ENCODE measurements at places on chromosomes 11 and 22. TPM values are rescaled to one million over a fixed set of nuclear protein-coding genes. Genes with fewer than 3 reads are reported as not detected.

DNA sequence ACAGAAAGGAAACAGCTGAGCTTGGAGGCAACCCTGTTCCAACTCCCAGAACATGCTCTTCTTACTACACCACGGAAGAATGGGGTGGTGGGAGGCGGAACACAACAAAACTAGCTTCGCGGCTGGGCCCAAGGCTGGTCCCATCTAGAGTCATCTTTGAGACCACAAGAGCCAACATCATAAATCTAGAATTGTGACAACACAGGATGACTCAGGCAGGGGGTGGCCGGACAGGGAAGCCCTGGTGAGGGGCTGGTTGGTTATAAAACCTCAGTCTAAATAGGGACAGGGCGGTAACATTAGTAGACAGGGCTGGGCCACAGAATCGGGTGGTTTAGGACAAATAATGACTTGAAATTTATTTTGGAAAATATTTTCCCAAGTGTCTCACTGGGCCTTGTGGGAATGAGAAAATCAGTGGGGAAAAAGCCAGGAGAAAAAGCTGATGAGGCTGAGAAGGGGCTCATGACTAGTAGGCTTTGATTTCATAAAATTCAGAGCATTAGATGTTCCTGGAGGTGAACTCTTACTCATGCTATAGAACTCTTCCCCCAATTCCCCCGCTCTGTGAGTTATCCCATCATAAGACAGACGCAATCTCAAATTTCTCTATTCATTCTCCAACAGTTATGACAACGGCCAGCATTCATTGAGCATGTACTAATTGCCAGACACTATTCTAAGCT is 151.8 kb upstream of the TIMP3 start:
- peak; percentile 84 for DNase-seq

GRCh38 chr11:18111005-18111404 is 5.1 kb upstream of the SAAL1 start:
- DNase-seq: no peak

GRCh38 chr22:38448945-38449745 is 5.9 kb downstream of the KCNJ4 start:
- no peak for DNase-seq

DNA sequence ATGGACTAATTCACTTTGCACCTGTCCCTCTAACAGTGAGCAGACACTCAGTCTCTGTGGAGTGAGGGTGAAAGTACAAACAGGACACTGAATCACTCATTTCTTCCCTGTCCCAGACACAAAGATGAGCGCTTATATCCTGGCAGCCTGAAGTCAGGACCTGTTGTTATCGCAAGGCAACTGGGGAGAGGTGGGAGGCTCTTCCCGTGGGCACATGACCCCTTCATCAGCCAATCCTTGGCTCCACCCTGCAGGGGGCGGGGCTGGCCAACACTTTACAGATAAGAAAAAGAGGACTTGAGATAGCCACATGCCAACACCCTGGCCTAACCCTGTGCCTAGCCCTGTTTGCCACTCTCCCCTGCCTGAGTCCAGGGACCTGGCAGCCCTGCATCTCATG is 29.5 kb upstream of the TESMIN start:
- no peak for DNase-seq

- DNase-seq: peak; percentile 75
Observed at GRCh38 chr11:70755410-70756158, 357.3 kb downstream of the CTTN start.

DNA sequence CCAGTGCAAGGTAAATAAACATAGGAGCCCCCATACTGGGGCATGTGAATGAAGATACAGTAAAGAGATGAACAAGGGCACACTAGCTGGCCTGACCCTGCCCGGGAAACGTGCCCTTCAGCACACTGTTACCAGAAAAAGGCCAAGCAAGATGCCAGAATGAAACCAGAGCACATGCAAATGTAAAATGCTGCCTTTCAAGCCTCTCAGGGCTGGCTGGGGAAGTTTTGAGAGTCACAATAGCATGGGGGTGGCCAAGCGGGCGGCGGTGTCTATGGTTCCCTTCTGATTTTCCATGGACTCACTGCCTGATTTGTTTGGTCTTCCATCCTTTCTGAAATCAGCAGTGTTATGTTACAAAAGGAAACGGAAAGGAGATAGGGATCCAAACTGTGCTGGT is 18.9 kb upstream of the SUSD2 start:
- no peak for DNase-seq

GRCh38 chr22:22446517-22446916 is 62.0 kb downstream of the ZNF280B start:
- DNase-seq: no peak

GRCh38 chr11:59062602-59063529 is 23.2 kb upstream of the GLYATL1B start:
- DNase-seq: no peak

RDX gene
- 31.8 TPM for total RNA-seq

BACE1-AS gene
- 13.0 TPM for total RNA-seq

MS4A4A gene
- total RNA-seq: 4.8 TPM

ISX gene
- total RNA-seq: not detected

TRIM29 gene
- total RNA-seq: 1,527 TPM

NCAPH2 gene
- 39.6 TPM for total RNA-seq
